Trophoblast cell (in vitro differentiated cells and primary cell): ENCODE measurements at places on chromosomes 2 and 18.

- DNase-seq = no peak
Observed at GRCh38 chr2:46982351-46983064, 66.9 kb upstream of the MCFD2 start.

- DNase-seq = no peak
Observed at GRCh38 chr2:109275120-109276012, 146.4 kb downstream of the SH3RF3 start.

DNA sequence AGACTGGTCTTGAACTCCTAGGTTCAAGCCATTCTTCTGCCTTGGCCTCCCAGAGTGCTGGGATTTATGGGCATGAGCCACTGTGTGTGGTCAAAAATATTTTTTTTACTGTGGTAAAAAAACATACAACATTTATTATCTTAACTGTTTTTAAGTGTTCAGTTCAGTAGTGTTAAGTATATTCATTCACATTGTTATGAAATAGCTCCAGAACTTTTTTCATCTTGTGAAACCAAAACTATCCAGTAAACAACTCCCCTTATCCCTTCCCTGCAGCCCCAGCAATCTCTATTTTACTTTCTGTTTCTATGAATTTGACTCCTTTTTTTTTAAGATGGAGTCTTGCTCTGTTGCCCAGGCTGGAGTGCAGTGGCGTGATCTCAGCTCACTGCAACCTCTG, 9.3 kb downstream of the RMC1 start:
- DNase-seq = no peak

GRCh38 chr2:138962686-138963085, 182.5 kb upstream of the NXPH2 start:
- DNase-seq = no peak

DNA sequence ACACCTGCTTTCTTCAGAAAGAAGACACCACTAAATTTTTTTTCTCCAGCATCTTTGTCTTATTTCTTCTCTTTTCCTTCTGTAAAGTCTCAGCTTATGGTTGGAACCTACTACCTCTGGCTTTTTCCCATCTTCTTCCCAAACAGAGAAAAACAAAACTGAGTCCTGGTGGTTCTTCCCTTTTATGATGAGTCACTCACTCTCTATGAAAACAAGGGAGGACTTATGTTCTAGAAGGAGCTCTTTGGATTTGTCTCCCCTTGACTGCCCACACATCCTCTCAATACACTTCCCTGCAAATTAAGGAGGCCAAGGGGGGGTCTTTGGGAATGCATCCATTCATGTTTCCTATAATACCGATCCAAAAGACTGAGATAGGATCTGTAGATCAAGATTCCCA, 22.1 kb upstream of the MEIS1 start:
- DNase-seq = no peak

DNA sequence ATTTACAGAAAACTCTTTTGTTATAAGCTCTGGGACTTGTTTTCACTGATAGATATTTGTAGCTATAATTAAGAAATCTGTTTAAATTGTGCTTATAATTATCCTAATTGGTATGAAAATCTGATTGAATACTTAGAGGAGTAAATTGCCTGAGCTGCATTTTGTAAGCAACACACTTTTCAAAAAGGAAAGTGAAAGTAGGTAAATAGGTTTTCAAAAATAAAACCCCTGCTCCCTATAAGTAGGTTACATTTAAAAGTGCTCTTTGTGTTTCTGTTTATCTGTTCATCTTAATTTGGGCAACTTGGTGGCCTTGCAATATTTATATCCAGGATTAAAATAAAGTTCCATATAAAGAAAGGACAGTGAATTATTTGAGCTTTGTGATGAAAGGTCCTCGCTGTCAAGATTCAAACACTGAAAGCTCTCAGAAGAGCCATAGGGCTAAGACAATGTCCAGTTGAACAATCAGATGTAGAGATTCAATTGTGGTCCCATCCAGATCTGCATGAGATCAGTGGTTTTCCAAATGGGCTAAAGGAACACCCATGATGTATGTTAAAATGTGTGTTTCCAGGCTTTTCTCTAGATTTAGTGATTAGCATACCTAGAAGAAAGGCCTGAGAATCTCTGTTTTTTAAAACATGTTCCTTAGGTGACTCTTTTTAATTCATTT, 371.6 kb downstream of the RPRM start:
- DNase-seq = no peak
